ENCODE measurements at places on chromosomes 7 and 10.

DNA sequence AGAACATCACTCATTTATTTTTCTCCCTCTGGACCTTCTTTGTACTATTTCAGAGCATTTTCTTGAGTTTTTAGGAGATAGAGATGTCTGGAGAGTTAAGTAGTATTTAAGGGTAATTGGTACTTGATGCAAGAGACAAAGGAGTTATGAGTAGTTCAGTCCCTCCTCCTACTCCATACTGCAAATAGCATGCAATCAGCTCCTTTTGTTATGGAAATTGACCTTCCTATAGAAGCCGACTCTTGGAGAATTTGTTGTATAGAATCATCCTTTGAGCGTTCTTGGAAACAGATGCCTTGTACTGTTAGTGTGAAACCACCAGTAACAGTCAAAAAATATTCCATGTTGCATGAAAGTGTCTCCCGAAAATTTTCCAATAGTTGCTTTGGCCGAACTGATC is 428.2 kb upstream of the GALNT17 start:
- DNase-seq, result no peak

- DNase-seq, result no peak
Measured at GRCh38 chr7:50978633-50979215, 196.0 kb upstream of the GRB10 start.

- no peak for DNase-seq
Measured at GRCh38 chr10:79034271-79034876, 34.4 kb upstream of the ZMIZ1 start.

DNA sequence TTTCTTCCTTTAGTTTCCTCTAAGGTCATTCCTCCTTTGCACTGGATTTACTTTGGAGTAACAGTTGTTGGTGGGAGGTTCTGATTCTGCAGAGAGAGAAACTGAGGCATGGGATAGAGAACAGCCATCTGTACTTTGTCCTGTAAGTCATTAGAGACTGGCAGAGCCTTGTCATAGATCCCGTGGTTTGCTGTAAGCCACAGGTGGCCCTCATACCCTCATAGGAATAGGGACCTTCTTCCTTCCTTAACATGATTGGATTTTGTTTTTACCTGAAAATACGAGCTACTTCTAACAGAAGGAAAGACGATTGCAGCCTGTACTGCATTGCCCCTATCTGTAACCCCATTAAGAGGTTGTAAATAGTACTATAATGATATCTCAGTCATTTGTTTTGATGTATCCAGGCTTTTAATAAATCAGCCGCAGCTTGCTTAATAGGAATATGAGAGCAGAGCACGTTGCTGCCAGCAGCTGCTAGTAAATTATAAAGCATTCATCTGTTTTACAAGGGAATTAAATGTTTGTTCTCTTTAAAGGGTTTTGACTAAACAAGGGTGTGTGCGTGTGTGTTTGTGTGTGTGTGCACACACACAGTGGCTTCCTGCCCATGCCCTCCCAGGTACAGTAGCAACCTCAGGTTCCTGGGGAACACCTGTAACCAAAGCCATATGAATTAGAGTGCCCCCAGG is 249.8 kb downstream of the AUTS2 start:
- DNase-seq, result no peak

- DNase-seq, result no peak
Measured at GRCh38 chr10:114631090-114631665, 26.9 kb downstream of the ABLIM1 start.

DNA sequence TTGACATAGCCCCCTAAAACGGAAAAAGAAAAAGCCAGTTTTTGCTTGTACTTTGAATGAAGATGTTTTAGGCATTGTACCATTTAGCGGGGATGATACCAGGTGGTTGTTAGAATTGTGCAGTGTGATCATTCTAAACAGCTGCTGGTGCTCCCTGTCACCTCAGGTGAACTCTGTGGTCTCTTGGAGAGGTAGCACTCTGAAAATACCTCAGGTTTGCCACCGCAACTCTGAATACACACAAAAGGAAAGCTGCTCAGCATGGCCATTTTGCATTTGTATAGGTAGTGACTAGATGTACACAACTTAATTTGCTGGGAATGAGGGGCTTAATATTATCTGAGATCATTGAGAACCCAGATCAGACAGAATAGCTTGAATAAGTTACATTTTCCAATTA is 52.6 kb downstream of the PLEKHA8 start:
- no peak for DNase-seq

DNA sequence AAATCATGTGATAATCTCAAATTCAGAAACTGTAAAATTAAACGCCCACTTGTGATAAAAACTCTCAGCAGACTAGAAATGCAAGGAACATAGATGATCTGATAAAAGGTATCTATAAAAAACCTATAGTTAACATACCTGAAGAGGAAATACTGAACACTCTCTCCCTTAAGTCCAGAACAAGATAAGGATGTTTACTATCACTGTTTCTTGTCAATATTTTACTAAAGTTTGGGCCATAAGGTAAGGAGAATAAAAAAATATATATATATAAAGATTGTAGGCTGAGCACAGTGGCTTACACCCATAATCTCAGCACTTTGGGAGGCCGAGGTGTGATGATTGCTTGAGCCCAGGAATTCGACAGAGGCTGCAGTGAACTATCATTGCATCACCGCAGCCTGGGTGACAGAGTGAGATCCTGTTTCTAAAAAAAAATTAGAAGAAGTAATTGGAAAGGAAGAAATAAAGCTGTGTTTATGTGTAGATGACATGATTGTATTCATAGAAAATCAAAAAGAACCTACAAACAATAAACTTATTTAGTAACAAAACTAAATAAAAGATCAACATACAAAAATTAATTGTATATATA is 28.4 kb downstream of the MPLKIP start:
- no peak for DNase-seq

DNA sequence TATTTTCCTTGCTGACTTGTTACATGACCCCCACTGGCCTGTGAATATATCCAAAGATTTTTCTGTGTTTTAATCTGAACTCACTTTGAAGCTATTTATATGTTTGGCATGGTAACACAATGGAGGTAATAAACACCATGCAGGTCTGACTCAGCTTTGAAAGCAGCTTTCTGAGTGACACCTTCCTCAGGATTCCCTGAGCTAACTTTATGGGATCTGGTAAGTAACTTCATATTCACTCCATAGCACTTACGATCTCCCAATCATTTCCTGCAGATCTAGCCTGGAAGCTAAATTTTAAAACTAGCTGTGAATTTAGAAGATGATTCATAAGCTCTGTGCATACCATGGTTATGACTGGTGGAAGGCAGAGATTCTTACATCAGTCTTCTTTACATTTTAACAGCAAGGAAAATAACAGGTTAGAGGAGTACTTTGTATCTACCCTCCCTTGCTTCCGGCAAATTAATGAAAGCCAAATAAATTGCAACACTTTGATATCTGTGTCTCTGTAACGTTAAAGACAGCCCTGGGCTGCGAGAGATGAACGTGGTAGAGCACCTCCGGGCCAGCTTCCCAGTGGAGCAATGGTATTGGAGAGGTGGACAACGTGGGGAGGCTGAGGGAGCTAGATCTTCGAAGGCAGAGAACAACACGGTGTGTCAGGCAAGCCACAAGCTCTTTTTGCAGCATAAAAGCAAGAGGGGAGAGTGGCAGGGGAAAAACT is 170.2 kb upstream of the KLF14 start:
- no peak for DNase-seq

- no peak for DNase-seq
Measured at GRCh38 chr7:150937848-150938561, 40.1 kb downstream of the KCNH2 start.

DNA sequence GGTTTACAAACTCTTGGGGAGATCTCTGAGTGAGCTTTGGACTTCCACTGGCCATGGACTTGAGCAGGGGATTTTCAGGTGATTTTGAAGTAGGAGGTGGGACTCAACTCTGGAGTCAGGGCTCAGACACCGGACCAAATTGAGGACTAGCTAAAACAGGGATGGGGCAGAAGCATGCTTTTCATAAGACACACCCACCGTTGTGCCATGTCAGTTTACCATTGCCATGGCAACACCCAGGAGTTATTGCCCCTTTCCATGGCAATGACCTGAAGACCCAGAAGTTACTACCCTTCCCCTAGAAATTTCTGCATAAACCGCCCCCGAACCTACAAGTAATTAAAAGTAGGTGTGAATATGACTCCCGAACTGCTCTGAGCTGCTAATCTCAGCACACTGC is 320.7 kb downstream of the GRID1 start:
- DNase-seq, result no peak

DNA sequence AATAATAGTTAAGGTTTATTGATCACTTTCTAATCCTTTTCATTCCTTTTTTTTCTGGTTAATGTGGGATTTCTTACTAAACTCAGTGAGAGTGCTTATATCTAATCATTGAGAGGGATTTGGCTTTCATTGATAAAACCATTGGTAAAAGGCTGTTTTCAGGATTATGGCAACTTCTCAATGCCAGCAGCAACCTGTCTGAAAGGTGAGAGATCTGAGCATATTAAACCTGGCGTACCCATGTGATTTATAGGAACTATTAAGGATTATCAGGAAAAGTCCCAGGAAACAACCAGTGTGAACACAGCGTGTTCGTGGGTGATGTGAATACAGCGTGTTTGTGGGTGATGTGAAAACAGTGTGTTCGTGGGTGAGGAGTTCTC is 65.9 kb downstream of the PDIA4 start:
- DNase-seq, result no peak

DNA sequence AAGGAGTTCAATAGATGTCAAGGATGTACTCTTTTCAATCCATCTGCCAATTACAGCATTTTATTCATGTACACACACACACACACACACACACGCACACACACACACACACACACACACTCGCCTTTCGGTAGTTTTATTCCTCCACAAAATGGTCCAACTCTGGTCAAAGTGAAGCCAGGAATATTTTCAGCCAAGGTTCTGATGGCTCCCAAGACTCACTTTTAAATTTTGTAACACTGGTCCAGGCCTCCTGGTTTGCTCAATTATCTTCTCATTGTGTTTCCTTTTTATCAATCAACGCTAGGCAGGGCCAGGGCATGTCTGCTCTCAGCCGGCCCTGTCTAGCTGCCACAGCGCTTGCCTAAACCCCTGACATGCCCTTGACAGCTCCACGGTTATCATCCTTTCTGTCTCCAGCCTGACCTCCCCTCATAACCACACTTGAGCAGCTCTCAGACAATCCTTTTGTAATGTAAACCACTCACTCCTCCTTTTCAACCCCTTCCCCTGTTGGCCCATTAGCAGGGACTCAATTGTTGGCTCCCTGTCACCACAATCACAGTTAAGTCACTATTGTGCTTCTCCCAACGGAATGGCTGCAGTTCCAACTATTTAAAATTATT is 115.1 kb downstream of the ICA1 start:
- no peak for DNase-seq

- DNase-seq, result no peak
Measured at GRCh38 chr7:47938574-47939165, 9.6 kb downstream of the PKD1L1 start.

- no peak for DNase-seq
Measured at GRCh38 chr7:48971173-48971572, 46.8 kb downstream of the CDC14C start.

GRCh38 chr10:78775891-78776290 is 292.9 kb upstream of the ZMIZ1 start:
- DNase-seq, result no peak

- DNase-seq, result no peak
Measured at GRCh38 chr10:21069929-21070700, 173.0 kb upstream of the NEBL start.

DNA sequence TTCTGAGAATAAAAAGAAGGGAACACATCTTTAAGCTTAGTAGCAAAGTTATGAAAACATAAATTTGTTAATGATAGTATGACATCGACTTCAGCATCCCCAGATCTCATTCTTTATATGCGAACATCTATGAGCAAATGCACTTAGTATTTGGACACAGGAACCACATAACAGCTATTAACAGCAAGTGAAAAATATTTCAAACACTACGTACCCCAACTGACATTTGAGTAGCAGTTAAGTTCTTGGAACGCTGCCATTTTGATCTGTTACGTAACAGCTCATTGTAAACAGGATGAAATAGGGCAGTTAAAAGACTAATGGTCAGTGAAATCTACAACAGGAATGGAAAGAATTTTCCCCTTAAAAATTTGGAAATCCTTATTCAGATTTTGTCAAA is 428.9 kb downstream of the TNS3 start:
- no peak for DNase-seq

- DNase-seq, result no peak
Measured at GRCh38 chr10:62689712-62690111, 114.8 kb upstream of the ADO start.

- DNase-seq, result no peak
Measured at GRCh38 chr10:15225511-15225910, 57.0 kb upstream of the NMT2 start.

DNA sequence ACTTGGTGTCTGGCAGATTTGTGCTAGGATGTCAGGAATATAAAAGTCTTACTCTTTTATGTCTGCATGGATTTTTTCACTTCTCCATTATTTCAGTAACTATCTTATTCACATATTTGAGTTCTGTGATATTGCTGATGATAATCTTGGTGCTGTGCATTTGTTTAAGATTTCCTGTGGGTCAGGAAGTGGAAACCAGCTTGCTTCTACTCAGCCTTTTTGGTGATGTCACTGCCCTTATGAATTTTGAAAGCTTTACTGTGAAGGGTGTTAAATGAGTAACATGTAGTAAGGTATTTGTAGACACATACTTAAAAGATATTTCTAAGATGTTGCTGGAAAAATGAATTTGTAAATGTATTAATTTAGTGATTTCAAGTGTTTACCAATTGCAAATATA is 69.5 kb upstream of the VOPP1 start:
- no peak for DNase-seq

GRCh38 chr10:6275022-6275997 is 72.6 kb downstream of the PFKFB3 start:
- peak; percentile 95 for DNase-seq

- DNase-seq, result no peak
Measured at GRCh38 chr10:116665541-116666125, 44.9 kb downstream of the PNLIPRP2 start.

DNA sequence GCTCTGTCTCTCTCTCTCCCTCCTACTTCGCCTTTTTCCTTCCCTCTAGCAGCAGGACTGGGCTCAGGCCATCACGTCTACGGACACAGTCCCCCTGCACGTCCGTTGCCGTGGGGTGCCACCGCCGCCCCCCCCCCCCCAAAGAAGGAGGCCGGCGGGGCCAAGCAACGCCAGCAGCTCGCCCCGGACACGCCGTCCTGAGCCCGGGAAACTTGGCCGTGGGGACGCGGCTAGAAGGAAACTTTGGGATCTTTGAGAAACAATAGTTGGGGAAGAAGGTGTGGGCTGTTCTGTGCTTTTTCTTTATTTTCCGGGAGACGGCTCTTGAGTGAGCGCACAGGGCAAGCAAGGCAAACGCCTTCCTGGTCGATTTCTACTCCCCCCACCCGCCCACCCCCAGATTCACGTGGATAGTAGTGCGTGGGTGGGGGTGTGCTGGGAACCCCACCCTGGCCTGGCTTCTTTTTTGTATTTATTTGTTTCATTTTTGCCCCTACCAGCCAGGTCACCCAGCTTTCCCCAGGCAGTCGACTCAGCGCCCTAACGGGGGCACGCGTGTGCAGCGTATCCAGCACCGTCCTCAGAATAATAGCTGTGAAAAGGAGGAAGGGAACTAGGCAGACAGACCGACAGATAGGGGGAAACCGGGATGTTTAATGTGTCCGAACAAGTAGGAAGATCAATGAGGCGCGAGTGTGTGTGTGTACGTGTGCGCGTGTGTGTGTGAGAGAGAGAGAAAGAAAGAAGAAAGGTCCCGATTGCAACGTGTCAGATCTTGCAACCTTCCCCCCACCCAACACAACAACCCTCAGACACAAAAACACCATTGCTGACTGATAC is 1.4 kb downstream of the MXI1 start:
- DNase-seq, result peak; percentile 78

All from coronary artery (tissue), 2 donors.